GM23248 (cell line): ENCODE measurements at places on chromosomes 5 and 9. TPM values are rescaled to one million over a fixed set of nuclear protein-coding genes. Genes with fewer than 3 reads are reported as not detected.

The SLC1A1 gene
- total RNA-seq, result 45.4 and 47.6 TPM in 2 replicates

The VCAN gene
- total RNA-seq, result 241 and 327 TPM in 2 replicates

The SLC6A3 gene
- total RNA-seq, result not detected in 2 replicates

The PJA2 gene
- 95.3 and 97.0 TPM in 2 replicates for total RNA-seq

The DIPK1B gene
- total RNA-seq, result not detected in 2 replicates

The TNPO1 gene
- 167 and 211 TPM in 2 replicates for total RNA-seq

The NTMT1 gene
- total RNA-seq, result 32.6 and 44.5 TPM in 2 replicates

The PFN3 gene
- total RNA-seq, result not detected in 2 replicates

The TAF11L5 gene
- total RNA-seq, result not detected in 2 replicates

The KIF4B gene
- not detected in 2 replicates for total RNA-seq

The SLC45A2 gene
- total RNA-seq, result not detected in 2 replicates
